NCI-H1930 (cell line): ENCODE measurements at places on chromosomes 12 and 14.

DNA sequence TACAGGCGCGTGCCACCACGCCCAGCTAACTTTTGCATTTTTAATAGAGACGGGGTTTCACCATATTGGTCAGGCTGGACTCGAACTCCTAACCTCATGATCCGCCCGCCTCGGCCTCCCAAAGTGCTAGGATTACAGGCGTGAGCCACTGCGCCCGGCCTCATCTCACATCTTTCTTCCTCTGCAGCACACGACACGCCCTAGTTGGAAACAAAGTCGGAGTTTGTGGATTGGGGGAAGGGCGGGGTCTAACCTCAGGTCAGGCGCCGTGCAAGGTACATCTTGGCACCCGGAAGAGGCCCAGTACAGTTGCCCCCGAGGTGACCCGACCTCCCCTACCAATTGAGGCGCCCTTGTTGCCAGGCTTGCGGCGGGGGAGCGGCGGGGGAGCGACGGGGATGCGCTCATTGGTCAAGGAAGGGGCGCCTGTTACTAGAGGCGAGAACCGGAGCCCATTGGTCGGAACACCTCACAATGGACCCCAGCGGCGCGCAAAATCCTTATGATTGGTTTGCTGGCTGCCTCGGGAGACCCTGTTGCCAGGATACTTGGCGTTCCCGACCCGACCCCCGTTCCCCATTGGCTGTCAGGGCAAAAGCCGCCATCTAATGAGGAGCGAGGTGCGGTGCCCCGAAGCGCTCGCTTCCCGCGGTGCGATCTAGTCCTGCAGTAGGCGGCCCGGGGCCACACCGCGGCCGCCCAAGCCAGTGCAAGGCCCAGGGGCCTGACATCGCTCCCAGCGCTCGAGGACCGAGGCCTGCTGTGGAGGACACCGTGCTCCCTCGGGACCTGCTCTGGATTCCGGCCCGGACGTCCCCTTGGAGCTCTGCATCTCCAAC, at the start of gene REC8:
REC8 (plus strand) TSS at position 659 of the 839 bp plus-strand sequence. CDS start 473 bp downstream, outside the sequence.
- peak; percentile 63 for DNase-seq

DNA sequence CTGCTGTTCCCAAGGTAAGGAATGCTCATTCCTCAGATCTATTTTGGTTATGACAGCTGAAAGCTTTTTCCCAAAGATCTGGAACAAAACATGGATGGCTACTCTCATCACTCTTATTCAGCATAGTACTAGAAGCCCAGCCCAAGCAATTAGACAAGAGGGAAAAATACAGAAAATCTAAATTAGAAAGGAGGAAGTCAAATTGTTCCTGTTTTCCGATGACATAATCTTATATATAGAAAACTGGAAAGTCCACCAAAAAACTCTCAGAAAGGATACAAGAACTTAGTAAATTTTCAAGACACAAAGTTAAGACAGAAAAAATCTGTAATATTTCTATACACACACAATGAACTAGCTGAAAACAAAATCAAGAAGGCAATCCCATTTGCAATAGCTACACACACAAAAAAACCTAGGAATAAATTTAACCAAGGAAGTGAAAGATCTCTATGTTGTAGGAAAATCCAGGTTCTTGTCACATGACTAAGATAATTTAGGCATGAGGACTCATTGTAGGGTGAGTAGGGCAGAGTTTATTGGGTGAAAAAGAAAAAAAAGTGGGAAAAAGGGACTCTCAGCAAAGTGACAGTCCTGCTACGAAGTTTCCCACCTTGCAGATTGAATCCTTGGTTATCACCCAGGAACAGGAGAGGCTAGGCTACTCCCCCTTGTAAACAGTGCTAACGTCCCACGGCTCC, 28.6 kb upstream of the KLRB1 start:
- no peak for DNase-seq

DNA sequence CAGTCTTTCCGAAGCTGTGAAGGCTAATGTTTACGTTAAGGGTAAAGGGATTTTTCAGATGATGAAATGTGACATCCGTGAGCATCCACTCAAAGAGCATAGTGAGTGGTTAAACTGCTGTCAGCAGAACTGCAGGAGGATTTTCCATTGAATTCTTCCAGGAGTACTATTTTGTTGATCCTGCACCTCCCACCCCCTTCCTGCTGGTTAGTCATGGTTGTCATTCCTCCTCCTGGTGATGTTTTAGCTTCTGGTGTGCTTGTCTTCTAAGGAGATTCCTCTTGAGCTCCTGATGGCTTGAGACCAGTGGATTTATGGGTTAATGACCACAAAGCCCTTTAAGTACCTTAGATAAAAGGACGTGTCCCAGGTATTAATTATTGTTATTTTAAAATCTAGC, 2.4 kb upstream of the GPRC5D start:
- DNase-seq: no peak

GRCh38 chr14:76306131-76306530, 69.8 kb upstream of the ESRRB start:
- no peak for DNase-seq

DNA sequence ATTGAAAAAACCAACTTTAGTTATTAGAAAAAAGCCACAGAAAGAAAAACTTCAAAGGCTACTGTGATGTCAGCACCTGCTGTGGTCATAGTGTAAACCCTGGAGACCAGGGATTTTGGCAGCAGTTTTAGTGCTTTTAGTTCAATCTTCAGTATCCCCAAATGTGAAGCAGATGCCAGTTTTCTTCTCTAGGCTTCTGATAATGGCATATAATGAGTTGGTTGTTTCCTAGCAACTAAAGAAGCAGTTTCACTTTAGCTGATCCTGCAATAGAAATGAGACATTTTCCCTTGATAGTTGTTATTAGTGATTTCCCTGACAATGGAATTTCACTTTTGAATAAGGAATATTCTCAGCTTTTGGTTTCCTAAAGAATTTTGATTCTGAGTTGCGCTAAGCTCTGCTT, 131.2 kb downstream of the NUBPL start:
- no peak for DNase-seq

DNA sequence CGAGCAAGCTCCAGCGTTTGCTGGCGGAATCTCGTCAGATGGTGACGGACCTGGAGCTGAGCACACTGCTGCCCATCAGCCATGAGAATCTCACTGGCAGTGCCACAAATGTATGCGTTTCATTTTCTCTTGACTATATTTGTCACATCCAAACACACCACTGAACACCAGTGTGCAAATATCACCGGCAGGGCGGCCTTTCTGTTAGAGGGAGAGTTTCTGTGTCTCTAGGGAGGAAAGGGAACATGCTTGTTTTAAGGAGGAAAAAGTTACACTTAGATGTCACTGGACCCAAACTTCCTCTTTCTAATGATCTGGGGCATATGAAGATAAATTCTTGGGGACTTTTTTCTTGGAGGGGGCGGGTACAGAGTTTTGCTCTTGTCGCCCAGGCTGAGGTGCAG, 21.9 kb upstream of the HIP1R start:
- no peak for DNase-seq

DNA sequence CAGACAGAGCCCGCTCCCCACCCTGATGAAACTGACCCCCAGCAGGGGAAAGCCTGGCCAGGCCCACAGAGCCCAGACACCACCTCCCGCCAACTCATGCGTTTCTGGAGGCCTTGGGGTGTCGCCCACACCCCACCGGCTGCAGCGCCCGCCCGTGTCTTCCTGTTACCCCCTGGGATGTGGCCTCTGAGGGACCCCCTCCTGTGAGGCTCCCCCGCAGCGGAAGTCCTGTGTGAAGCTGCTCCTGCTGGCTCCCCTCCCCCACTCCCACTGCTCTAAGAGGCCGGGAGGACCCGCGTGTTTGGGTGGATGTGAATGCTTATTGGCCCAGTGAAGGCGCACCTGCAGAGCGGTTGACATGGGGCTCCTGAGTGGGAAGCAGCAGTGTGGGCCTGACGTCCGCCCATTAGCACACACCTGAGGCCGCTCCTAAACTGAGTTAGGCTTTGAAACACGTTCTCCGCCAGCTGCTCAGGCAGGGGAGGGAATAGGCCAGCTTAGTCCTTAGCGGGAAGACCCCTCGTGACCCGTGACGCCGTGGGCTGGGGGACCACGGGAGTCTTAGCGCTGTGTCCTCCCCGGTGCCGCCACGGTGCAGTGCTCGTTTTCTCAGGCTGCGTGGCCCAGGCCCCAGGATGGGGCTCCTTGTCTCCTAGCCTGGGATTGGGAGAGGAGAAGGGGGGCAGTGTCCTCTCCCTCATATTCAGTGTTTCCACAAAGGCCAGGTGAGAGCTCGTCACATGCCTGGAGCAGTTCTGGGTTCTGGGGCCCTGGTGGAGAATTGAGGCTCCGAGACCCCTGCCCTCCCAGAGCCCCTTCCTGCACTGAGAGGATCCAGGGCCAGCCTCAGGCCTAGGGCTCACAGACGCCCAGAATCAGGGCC, 323.4 kb upstream of the SFSWAP start:
- DNase-seq: no peak

- DNase-seq: no peak
These were observed 11.1 kb downstream of the BAG5 start for GRCh38 chr14:103551338-103551762.

DNA sequence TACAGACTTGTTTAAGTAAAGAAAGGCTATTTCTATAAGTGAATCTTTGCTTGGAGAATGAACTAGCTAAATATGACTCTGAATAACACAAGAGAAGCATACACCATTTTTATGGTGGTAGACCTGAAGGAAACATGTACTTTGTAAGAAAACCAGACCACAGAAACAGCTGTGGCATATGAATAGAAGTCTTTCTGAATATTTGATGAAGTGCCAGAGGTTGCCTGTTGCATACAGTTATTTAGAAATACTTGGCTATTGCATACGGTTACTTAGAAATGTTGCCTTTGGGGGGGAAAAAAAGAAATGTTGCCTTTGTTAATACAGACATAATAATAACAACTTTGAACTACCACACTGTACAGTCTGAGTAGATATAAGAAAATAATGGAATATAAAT, 16.8 kb upstream of the LEMD3 start:
- DNase-seq: no peak

DNA sequence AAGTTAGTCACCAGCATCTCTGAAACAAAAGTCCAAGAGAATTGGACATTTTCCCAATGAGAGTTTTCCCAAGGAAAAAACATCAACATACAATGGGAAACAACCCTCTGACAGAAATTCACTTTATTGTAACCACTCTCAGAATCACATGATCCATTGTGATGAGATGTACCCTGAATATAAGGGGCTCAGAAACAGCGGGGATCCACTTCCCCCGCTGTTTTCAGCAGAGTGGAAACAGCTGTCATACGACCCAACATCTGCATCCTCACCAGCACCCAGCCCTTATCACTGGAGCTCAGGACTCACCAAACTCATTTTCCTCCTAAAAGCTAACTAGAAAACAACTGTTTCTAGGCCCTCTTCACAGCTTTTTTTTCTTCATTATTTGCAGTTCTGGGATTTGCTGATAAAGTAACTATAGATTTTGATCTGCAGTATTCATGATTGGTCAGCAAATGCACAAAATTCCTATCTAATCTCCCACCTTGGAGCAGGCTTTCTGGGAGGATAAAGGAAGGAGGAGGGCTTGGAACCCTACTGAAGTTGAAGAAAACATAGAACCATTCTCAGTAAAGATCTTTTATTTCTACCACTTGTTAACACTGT, 31.3 kb downstream of the CORO1C start:
- DNase-seq: no peak

- no peak for DNase-seq
These were observed 1089.1 kb downstream of the SLC6A15 start for GRCh38 chr12:83823386-83824045.

DNA sequence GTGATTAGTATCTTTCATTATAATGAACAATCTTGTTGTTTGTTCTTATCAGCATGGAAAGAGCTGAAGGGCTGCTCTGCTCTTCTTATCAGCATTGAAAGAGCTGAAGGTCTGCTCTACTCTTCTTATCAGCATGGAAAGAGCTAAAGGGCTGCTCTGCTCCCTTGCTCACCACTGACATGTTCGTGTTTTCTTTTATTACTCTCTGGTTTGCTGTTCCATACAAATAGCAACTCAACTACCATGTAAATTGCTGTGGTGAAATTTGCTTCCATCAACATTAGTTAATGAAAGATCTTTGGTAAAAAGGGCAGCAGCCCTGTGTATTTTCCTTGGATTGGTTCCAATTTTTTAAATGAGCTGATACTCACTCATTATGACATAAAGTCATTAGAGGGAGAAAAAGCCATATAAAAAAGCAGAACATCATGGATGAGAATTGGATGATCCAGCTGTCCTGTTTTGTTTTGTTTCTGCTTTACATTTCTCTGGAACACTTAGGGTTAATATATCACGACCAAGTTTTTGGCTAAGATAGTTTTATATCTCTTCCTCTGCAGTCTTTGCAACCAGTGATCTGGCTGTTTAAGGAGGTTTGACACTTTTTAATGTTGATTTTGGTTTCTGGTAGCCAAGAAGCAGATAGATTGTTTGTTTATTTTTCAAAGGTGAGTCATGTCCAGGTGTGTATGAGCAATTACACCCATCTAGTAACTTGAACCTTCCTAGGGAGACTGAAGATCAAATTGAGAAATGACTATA, 356.6 kb downstream of the CEP128 start:
- no peak for DNase-seq

DNA sequence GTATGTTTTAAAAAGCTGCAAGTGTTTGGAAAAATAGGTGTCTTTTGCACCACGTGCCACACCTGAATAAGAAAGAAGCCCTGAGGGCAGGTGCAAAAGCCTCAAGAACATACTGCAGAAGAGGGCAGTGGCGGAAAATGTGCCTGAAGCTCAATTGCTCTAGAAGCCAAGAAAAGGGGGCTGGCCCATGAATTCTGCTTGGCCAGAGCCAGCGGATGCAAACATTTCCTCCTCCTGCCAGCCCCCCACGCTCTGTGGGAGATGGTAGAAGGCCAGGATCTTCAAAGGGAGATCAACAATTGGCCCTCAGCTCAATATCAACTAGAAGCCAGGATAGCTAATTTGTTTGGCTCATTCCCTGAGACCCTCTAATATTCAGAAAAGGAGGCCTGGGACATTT, 80.3 kb upstream of the TMEM132D start:
- DNase-seq: no peak

DNA sequence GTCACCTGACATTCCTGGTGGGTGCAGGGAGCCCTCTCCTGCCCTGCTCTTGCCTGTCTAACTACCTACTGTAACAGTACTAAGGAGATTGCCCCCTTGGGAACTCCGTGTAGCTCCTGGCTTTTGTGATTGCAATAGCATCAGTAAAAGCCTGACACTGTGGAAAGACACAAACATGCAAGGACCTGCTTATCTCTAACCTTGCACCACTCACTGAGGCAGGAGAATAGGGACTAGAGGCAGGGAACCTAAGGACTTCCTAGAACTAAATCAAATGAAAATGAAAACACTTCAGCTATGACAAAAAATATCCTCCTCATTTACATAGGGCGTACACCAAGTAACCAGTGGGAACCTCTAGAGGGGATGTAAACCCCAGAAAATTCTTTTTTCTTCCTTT, 28.5 kb downstream of the TUBA1A start:
- no peak for DNase-seq

DNA sequence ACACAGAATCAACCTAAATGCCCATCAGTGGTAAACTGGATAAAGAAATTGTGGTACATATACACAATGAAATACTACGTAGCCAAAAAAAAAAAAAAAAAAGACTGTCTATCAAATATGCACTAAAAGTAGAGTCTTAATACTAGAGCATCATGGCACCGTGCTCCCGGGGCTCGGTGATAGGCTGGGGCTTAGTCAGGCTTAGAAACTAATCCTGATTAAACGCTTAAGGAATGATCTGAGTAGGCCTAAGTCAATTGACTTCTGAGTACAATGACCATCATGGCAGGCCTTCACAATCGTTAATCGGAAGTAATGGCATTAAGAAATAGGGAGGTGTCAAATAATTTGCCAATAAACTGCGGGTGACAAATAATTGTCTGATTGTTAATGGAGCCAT, 9.7 kb downstream of the PLBD1 start:
- DNase-seq: no peak
